NCI-H2107 (cell line): ENCODE measurements at places on chromosomes 3 and 15.
A peak's percentile ranks its signal among the peaks of the same experiment; 100 is the strongest.

- DNase-seq: no peak
These were observed 25.8 kb downstream of the AQR start for GRCh38 chr15:34943711-34944110.

DNA sequence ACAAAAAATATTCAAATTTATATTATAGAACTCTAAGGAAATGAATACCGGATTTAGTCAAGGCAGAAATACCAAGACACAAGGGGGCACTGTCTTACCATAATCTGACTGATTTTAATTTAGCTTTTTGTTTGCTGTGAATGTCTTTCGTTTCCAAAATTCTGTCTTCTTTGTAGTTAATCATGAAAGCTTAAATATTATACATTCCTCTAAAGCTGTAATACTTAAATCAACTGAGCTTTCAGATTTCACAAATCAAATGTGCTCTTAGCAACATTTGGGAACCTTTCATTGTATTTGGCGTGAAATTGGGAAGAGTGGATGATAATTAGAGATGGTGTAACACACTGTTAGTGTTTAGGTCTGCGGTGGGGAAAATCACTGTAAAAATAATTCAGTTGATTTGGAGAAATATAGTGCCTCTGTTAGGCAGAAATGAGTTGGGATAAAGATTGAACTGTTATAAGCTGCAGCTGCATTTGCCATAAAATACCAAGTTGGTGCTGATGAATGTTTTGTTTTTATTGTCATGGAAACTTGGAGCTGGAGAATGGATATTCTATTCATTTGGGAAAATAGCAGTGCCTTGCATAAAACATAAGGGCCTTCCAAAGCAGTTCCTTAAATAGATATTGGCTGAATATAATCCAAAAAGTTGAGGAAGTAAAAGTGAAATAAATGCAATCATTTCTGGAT, 228.2 kb downstream of the TCF12 start:
- peak; percentile 15 for DNase-seq

DNA sequence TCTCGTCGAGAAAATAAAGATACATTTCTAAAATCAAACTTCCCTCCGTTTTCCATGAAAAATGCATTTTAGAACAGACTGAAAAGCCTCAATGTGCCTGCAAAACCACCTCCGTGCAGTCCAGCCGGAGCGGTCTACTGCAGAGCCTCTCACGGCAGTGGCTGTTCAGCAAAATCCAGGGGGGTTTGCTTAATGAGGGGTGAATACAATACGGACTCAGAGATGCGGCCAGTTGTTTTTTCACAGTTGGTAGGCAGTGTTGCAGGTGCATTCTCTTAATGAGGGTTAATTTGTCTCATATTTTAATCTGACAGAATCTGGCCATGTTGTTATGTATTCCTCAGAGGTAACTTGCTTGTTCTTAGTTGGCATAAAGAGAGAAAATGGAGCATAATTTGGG, 223.0 kb downstream of the EBLN2 start:
- DNase-seq: no peak

DNA sequence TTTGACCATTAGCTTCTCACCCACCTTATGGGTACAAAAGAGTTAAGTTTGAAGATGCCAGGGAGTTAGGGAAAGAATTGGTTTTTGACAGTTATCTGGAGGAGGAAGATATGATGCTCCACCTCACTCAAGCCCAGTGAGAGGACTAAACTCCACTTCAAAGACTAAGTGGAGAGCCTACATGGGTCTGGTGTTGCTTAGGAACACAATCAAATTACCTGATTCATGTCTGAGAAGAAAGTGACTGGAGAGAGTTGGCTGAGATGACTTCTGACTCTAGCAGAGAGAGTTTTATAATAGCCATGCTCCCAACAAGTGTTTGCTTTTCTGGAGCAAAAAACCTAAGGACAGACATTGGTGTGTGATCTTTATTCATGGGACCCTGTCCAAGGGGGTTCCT, 43.3 kb downstream of the SUCNR1 start:
- no peak for DNase-seq

DNA sequence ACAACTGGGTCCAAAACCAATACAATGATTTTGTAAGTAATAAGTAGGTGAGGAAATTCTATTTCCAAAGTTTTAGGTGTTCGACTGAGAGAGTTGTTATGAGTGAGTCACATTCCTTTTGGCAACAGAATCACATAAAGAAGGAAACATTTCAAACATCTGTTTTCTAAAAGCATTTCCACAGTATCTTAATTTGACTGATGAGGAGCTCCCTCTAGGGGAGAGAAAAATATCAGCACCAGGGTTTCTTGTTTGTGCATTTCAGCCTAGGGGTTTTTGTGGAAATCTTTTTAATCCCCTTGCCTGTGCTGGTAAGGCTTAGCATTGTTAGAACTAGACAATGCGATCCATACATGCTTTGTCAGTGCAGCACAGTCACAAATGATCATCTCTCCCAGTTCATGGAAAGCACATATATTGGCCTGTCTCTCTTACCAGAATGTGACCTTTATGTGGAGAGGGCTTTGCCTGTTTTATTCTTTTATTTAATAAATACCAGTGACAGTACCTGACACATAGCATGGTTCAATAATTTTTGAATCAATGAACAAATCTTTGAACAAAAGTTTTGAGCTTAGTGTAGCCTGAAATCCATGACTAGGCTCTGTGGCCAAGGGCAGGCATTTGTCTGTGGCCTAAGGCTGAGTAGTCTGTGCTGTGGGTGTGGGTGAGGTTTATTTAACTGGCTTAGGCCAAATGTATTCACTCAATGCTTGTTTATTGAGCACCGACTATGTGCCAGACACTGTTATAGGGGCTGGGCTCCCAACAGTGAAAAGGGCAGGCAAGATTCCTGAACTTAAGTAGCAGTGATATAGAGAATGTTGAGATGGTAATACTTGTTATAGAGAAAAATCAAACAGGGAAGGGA, 21.1 kb upstream of the IQCF6 start:
- DNase-seq: no peak

- no peak for DNase-seq
These were observed 44.0 kb downstream of the SMAD3 start for GRCh38 chr15:67109141-67110034.

DNA sequence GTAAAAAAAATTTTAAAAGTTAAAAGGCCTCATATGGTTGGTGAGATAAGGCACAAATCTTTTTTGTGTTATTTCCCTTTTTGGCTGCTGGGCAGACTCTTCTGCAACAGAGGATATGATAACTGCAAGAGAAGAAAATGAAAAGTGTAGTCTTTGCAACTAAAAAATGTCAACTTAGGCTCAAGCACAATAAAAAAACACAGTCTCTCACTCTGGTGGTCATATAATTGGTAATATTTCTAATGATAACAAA, 15.4 kb downstream of the COMMD2 start:
- DNase-seq: no peak

- no peak for DNase-seq
These were observed 32.7 kb downstream of the PDIA5 start for GRCh38 chr3:123099331-123100192.

- no peak for DNase-seq
These were observed 141.5 kb downstream of the SATB1 start for GRCh38 chr3:18283680-18284079.

GRCh38 chr3:71641674-71642073, 58.1 kb upstream of the FOXP1 start:
- DNase-seq: no peak

DNA sequence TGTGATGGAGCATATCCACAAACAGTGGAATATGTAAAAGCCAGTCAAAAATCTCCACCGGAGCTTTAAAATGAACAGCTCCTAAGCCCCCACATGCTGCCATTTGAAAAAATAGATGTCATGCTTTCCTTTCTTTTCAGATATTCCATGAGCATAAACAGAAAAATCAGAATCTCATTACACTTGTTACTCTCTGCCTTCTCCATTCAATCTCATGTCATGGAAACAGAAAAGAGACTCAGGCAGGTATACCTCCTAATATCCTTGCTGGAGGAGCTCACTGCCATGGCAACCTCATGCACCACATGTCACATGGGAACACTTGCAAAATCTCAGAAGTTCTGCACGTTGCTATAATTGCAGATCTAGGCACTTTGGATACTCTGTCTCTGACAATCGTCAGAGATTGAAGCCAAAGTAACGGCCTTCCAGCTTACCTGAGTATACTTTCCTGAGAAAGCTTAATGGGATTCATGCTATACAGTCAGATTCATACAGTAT, 317.0 kb upstream of the ADAMTS9 start:
- no peak for DNase-seq

- DNase-seq: no peak
These were observed 43.9 kb downstream of the GOLIM4 start for GRCh38 chr3:168051531-168052471.

DNA sequence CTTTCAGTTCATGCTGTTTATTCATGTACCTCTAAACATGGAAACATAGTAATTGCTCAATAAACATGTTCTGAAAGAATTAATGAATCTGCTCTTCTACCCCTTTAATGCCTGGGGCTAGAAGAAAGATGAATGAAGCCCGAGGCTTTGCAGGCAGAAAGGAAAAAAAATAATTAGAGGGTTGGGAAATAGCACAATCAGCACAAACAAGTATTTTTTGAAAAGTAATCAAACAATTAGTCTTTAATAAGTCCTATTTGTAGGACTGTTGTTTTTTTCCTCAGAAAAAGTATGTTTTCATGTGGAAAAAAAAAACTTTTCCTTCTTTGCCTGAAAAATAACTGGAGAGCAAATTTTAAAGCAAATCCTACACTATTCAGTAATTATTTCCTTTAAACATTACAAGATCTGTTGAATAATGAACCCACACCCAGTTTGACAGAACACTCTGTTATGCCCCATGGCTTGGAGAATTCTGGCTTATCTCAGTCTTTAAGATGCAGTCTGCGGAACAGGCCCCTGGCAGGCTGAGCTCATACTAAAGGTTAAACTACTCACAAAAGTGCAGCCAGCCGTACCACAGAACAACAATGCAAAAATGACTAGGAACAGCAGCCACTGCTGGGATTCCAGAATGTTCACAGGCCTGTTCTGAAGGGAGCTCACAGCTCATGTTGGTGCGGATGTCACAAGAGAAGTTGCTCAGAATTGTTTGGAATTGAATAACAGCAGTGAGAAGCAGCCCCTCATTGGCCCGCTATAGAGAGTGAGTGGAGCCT, 79.2 kb downstream of the ABI3BP start:
- DNase-seq: no peak

DNA sequence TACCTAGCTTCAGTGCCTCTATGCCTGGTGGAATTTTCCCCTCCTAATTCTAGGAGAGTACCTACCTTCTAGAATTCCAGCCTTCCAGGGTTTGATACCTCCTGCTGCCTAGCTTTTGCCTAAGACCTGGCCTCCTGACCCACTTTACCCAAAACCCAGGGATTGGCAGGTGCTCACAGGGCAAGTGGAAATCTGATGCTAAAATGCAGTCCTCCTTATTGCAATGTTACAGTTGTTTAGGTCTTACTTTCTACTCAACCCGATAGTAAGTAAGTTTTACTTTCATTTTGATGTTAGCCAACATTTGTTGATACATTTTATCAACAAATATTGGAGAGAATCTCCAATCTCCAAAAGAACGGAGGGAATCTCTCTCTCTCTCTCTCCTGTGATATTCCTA, 275.9 kb downstream of the DOCK3 start:
- no peak for DNase-seq

DNA sequence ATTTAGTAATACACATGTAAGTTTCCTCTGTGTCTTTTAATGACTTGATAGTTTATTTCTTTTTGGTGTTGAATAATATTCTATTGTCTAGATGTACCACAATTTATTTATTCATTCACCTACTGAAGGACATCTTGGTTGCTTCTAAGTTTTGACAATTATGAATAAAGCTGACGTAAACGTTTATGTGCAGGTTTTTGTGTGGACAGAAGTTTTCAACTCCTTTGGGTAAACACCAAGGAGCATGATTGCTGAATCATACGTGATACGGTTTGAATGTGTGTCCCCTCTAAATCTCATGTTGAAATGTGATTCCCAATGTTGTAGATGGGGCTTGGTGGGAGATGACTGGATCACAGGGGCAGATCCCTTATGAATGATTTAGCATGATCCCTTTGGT, 21.5 kb downstream of the SPESP1 start:
- no peak for DNase-seq
